T-helper 1 cell (primary cell): ENCODE measurements at places on chromosomes 1 and 21.

GRCh38 chr1:160210561-160210960 is 5.4 kb downstream of the PEA15 start:
- no peak for DNase-seq

DNA sequence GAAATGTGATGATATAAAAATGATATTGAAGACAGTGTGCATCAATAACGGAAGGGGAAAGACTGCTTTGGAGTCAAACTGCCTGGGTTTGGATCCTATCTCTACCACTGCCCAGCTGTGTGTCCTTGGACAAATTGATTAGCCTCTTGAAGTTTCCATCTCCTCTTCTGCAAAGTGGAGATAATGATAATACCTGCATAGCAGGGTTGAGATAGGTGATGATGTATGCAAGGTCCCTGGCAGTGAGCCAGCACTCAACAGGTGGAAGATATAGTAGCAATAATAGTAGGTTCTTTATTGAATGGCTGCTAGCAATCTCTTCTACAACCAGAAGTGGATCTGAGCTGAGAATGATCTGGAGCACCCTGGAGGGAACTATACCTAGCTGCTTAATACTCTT is 166.7 kb downstream of the MIS18A start:
- DNase-seq = no peak

DNA sequence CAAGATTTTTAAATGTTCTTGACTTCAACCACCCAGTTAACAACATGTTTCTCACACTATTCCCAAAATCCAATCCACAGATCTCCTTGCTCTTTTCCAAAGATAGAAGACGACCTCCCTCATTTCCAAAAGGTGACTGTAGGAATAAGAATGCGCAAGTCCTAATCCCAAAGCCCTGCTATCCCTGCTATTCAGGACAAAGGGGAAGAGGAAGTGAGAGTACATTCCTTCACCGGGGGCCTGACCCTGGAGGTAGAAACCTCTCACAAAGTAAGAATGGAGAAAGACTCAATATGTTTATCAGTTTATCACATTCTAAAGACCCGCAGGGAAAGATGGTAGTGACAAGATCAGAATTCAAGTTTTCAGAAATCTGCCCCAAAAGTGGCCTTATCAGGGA is 55.7 kb downstream of the PLEKHA6 start:
- DNase-seq = no peak

- no peak for DNase-seq
Observed at GRCh38 chr1:14061722-14062121, 361.7 kb downstream of the PRDM2 start.

- DNase-seq = no peak
Observed at GRCh38 chr1:41764656-41765055, 154.1 kb downstream of the HIVEP3 start.

DNA sequence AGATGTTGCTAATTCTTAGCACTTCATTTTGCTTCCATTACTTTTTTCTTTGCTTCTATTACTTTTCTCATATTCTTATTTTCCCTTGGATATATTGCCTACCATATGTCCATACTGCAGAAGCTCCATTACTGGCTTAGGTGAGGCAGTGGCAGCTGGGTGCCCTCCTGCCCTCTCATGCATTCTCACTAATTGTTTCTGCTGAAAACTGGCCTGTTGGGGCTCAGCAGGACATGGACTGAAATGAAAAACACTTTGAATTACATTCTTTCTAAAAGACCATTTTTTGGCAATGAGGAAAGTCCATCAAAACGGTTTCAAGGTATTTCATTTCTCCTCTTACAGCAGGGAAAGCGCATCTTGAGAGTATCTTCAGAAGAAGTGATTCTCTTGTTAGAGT is 122.9 kb downstream of the MAST2 start:
- DNase-seq = no peak

DNA sequence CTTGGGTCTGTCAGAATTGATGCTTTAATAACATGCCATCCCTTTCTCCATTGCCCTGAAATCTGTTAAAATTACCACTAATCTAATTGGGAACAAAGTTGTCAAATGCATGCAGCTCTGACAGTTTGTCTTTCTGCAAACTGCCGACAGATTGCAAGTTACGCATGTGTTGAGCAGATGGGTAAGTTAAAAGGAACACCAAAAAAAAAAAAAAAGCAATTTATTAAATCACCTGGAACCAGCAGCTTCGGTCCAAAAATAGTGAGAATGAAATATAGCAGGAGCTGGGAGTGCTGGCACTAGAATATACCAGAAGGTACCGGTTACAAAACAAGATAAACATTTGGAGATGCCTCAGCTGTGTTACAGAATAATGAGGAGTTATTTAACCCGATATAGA is 149.6 kb upstream of the C1orf87 start:
- DNase-seq = no peak

GRCh38 chr1:171922999-171923398 is 81.7 kb downstream of the DNM3 start:
- peak; percentile 6 for DNase-seq
